ENCODE measurements at places on chromosomes 1 and 21.

DNA sequence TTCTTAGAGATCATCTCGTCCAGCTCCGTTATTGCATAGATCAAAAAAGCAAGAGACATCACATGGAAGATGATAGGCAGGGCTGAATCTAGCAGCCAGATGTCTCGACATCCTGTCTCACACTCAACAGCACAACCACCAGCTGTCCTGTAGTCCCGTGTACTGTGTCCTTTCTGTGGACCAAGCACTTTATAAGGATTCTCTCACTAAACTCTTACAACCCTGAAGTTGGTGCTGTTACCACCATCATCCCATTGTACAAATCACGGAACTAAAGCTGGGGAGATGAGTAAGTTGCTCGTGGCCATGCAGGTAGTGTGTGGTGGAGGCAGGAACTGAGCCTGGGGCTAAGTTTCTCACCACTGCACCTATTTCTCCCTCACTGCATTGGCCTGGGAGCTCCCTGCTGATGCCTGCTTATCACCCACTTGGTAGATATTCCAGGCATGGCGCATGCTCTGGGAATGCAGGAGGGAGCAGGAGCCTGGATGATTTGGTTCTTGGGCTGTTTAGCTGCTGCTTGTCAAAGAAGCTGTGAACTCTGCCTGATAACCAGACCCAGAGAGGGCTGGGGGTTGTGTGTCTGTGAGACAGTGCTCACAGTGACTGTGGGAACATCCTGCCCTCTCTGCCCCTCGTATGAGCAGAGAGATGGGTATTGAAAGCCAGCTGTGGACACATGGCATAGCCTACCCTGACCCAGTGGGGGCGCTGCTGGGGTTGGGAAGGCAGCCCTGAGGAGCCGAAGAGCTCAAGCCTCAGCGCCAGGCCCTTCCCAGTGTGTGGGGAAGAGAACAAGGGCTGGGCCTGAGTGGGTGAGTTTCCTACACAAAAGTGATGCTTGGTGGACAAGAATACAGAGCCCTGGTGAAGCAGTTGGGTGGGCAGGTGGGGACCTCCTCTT lies 13.6 kb downstream of the PPFIA4 start:
- no peak for DNase-seq

DNA sequence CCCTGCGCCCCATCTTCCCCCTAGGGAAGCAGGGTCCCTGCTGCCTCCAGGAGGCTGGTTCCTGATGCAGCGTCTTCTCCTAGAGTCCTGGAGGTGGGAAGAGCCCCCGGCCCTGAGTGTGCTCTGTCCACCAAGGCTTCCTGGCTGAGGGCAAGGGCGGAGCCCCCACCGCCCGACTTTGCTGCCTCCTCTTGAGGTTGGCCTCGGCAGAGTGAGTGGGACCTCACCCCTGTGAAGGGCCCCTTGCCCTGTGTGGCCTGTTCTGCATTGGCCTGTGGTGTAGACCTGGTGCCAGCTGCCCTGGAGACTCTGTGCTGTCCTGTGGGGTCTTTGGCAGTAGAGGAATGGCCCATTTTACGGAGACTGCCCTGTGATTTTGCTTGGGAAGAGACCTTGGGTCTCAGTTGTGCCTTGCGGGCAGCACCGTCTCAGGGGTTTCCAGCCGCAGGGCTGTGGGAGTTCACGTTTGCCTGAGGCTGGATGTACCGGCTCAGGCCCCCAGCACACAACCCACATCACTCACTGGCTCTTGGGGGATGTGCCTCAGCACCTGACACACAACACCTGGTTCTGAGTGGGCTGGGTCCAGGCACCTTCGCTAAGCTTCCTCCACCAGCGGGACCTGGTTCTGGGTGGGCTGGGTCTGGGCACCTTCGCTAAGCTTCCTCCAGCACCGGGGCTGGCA lies 73.6 kb downstream of the SKI start:
- DNase-seq: no peak

DNA sequence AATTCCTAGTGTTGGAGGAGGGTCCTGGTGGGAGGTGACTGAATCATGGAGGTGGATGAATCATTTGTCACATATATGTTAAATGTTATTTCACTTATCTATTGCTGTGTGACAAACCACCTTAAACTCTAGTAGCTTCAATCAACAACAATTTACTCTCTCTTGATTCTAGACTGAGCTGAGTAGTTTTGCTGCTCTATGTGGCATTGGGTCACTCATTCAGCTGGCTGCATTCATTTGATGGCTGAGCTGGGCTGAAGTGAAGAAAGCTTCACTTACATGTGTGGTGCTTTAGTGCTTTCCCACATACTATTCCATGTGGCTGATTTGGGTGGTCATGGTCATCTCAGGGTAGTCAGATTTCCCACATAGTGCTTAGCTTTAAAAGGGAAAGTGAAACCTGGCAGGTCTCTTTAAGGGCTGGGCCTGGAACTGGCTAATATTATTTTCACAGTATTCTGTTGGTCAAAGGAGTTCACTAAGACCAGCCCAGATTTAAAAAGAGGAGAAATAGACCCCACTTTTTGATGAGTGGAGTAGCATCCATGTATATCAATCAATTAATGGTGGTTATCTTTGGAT lies 10.5 kb downstream of the DNAH14 start:
- no peak for DNase-seq

DNA sequence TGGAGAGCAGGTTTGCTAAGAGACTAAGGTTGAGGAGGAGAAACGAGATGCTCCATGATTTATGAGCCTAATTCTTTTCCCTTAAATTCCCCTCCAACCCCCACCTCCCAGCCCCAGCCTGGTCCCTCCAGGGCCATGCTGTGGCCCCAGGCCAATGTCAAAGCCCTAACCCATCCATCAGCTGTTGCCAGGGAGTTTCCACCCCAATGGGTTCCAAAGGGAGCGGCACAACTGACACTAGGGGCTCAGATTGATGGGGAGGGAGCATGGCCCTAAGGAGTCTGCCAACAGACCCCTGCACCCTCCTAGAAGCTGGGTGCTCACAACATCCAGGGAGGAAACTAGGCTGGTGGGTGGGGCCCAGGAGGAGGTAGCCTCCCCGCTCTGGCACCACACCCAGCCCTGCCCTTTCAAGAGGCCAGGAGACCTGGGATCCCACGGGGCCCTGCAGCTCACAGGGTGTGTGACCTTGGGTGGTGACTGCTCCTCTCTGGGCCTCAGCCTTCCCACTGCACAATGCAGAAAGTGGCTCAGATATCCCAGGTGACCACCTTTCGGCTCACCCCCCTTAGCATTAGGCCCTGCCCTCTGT lies 12.9 kb downstream of the AHDC1 start:
- DNase-seq: no peak

DNA sequence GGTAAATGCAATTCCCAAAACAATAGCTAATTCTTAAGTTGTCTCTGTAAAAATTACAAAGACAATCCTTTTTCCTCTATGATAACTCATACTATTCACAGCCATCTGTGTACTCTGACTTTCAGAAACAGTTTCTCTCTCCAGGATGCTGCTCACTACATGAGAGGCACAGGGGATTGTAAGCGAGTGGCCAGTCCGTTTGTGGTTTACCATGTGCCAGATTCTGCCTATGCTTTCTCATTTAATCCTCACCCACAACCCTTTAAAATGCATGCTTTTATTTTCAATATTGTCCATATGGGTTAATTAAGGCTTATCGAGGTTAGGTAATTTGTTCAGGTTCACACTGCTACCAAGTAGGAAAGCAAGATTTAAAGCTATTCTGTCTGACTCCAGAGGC lies 23.0 kb downstream of the RGS1 start:
- no peak for DNase-seq

GRCh38 chr1:91165033-91165654 lies 143.3 kb upstream of the ZNF644 start:
- peak; percentile 66 for DNase-seq

DNA sequence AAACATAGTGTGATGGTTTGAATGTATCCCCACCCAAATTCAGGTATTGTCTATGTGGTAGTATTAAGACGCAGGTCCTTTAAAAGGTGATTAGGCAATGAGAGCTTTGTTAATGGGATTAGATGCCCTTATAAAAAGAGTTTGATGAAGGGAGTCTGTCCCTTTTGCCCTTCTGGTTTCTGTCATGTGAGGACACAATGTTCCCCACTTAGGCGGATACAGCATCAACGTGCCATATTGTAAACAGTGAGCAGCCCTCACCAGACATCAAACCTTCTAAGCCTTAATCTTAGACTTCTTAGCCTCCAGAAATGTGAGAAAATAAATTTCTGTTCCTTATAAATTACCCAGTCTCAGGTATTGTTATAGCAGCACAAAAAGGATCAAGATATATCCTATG lies 172.8 kb downstream of the FAF1 start:
- DNase-seq: no peak
